ENCODE measurements at places on chromosomes 7 and 10.

GRCh38 chr7:13848681-13849131 is 140.8 kb downstream of the ETV1 start:
- no peak for DNase-seq

- no peak for DNase-seq
These were observed 158.0 kb upstream of the RHEB start for GRCh38 chr7:151677581-151678226.

- DNase-seq, result no peak
These were observed 1.4 kb upstream of the SLC25A28 start for GRCh38 chr10:99621454-99622251.

- no peak for DNase-seq
These were observed 31.0 kb upstream of the PWWP2B start for GRCh38 chr10:132366006-132366405.

DNA sequence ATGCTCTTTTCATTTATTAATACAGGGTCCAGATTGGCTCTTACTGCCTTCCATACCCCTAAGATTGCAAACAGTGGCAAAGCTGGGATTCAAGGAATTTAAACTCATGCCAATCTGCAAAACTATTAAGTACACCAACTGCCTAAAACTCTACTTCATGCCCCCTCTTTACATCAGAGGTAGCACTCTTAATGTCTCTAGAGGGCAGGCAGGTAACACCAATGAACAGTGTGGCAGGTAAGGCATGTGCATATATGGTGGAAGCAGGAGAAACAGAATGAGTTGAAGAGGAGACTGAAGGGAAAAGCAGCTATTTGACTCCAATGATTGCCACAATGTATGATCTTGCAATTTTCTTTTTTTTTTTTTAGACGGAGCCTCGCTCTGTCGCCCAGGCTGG is 156.7 kb downstream of the BTAF1 start:
- DNase-seq, result no peak

GRCh38 chr10:60130130-60130579 is 223.8 kb upstream of the CCDC6 start:
- DNase-seq, result no peak

GRCh38 chr10:116014871-116015582 is 258.0 kb downstream of the GFRA1 start:
- DNase-seq, result no peak

GRCh38 chr7:140458201-140458600 is 21.1 kb downstream of the MKRN1 start:
- no peak for DNase-seq
